ENCODE measurements at places on chromosomes 5 and 9.

DNA sequence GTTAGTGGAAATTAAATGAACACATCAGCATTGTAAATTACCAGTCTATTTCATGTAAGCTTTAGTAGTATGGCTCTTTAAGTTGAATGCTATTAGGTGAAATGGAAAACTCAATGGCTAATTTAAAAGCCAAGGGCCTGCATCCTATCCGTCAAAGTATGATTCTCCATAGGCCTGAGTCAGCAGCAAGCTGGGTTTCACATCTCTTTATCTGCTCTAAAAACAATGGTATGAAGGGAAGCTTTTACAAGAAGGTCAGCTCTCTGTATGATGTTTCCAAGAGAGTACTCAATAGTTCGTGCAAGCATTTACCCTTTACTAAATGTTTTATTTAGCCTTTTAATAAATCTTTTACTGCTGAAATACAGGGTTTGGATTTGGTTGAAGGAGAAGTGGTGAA lies 62.8 kb downstream of the MAP1B start:
- DNase-seq = no peak

GRCh38 chr9:2377117-2377516 lies 244.5 kb upstream of the VLDLR start:
- DNase-seq = no peak

- DNase-seq = no peak
Measured at GRCh38 chr5:100566382-100567141, 31.4 kb downstream of the FAM174A start.

GRCh38 chr9:110850401-110851135 lies 182.0 kb downstream of the MUSK start:
- DNase-seq = no peak

DNA sequence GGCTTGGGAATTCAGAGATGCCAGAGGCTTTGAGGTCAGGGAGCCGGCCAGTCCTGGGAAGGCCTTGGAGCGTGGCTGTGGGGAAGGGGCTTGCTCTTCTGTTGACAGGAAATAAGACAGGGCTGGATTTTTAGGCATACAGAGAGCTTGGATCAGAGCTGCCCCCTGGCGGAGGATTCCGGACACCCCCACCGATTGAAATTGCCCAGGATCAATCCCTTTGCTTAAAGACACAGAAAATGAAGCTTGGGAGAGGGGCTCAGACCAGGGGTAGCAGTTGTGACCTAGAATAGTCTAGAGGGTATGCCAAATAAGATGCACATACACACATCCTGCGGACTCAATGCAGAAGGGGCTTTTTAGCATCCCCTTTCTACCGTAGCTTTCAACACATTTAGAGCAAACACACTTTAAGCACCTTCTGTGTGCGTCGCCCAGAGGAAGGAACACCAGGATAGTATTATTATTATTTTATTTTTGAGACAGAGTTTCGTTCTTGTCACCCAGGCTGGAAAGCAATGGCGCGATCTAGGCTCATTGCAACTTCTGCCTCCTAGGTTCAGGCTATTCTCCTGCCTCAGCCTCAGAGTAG lies 1.7 kb upstream of the NTMT1 start:
- peak; percentile 57 for DNase-seq

- no peak for DNase-seq
Measured at GRCh38 chr9:90287567-90288274, 354.9 kb downstream of the DIRAS2 start.

GRCh38 chr5:40410231-40410861 lies 269.4 kb upstream of the PTGER4 start:
- DNase-seq = peak; percentile 93

- no peak for DNase-seq
Measured at GRCh38 chr9:18910435-18910834, 122.6 kb downstream of the SAXO1 start.

DNA sequence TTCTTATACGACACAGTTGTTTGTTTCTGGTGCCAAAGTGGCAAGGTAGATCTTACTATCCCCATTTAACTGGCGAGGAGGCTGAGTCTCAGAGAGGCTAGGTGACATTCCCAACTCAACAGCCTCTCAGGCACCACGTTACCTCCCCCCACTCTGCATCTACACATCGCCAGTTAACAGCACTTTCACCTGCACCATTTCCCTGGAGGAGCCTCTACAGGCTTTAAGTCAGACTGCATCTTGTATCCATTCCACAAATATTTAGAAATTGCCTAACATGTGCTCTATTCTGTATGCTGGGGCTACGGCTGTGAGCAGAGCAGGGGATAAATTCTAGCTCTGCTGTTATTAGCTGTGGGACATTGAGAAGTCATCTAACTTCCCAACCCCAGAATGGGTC lies 168.6 kb downstream of the INSYN2B start:
- no peak for DNase-seq

DNA sequence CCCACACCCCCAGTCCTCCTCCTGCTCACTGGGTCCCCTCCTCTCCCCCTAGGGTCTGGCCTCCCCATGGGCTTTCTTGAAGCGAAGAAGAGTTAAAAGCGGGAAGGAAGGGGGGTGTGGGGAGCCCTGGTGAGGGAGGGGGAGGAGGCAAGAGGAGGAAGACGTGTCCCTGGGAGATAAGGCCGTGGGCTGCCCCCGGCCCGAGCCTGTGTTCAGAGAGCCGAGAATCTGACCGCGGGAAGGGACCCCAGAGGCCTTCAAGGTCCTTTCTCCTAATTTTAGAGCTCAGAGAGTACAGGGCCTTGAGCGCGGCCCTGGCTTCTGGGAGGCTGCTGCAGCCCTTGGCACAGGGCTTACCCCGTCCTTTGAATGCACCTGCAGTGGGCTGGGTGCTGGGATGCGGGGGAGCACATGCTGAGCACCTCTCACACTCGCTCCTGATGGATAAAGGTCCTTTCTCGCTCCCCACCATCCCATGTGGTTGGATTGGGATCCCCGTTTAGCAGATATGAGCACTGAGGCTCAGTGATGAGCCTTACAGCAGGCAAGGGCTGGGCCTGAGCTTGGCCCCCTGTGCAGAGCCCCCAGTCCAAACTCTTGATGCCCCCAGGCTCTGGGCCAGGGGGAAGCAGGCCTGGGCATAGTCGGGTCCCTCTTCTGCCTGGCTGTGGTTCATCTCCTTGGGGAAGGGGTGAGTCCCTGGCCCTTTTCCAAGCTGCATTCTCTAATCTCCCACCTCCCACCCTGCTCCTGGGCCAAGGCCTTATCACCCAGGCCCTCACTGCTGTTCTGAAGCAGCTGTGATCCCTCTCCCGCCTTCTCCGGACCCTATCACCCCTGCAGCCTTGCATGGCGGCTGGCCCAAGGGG lies 5.9 kb downstream of the GFI1B start:
- no peak for DNase-seq

DNA sequence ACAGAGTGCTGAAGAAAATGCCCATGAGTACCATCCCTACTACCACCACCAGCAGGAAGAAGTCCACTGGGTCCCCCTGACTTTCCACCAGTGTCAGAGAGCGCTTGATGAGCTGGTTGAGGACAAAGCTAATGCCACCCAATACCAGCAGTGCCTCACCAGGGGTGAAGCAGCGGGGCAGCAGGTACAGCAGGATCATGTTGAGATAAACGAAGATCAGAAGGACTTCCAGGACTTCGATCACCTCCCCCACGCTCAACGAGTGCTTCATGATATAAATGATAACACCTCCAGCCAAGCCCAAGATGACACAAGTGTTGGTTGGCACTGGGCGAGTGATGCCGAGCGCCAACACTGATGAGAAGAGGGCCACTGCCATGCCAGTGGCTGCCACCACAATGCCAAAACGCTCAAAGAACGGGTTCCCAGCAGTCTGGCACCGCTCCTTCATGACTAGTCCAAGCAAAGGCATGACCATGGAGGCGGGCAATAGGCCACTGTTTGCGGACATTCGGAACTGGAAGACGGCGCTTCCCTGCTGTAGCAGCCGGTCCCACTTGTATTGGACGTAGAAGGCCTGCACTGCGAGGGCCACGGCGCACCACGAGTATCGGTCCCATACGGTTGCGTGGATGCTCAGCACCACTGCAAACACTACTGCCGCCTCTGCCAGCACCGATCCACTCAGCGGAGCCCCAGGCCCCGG lies 679 bp downstream of the DOLK start:
- DNase-seq = peak; percentile 22

- DNase-seq = no peak
Measured at GRCh38 chr5:167378894-167379723, 912.3 kb upstream of the WWC1 start.

Measured in brain microvascular endothelial cell (primary cell).